T-helper 1 cell (primary cell): ENCODE measurements at places on chromosomes 4 and X.

DNA sequence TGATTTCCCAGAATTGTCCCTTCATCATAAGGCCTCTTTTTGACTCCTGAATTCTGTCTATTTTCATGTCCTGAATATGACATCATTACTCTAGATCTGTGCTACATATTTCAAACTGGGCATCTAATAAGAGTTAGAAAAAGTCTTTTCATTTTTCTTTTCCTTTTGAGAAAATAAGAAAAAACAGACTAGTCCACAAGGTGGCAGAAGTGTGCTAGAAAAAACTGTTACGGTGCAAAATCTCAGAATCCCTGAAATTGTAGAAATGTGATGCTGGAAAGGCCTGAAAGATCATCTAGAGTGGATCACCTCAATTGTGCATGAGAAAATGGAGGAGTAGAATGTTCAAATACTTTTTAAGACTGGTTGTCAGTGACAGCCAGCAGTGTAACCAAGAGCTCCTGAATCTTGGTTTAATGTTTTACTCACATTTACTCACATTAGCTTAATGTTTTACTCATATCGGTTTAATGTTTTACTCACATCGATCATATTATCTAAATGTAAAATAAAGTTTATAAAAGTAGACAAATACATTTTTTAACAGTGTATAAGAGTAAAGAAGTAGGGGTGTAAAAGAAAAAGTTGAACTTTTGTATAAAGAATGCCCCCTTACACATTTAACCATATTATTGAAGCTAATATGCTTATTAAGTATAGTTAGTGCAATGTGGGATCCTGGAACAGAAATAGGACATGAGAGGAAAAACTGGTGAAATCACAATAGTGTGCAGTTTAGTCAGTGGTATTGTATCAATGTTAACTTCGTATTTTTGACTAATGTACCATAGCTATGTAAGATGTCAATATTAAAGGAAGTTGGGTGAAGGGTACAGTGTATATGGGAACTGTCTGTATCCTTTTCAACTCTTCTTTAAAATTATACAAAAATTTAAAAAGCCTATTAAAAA is 15.2 kb downstream of the ASB11 start:
- no peak for DNase-seq

DNA sequence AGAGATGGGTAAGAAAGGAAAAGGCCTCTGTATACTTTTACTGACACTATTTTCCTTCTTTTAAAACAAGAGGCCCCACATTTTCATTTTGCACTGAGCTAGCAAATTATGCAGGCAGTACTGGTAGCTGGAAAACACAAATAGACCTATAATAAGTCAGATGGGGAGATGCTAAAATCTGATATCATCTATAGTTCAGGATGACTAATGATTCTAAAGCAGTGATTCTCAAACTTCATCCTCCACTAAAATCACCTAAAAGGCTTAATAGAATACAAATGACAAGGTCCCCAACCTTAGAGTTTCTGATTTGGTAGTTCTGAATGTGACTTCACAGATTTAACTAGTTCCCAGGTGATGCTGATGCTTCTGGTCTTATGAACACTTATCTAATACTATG is 247.3 kb upstream of the DIPK2B start:
- DNase-seq = no peak

DNA sequence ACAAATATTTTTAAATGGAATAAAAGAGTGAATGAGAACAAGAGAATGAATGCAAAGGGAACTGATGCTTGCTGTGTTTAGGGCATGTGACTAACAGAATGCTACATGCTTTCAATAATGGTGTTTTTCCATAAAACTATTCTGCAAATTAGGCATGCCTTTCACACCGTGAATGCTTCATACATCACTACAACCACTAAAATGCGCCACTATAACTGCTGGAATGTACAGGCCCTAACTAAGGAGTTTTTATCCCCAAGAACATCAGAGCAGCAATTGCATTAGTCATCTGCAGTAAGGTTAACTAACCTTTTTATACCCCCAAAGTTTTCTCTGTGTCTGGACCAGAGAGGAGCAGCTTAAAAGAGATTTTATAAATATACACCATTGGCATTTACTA is 190.4 kb downstream of the ARAP2 start:
- no peak for DNase-seq

DNA sequence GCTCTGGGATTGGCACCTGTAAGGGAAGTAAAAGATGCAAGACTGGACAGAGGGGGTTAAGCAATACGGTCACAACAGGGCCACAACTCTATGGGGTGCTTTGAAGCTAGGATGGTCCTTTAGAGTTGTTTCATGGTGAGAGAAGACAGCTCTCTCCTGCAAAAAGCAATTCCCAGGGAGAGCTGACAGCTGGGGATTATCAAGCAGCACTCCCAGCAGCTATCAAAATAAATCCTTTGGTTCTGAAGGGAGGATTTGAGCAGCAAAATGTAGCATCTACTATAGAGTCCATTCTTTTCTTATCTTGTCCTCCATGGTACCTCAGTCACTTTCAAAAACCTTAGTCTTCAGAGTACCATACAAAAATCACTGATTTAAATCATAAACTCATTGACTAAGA is 35.1 kb upstream of the AP1AR start:
- no peak for DNase-seq

DNA sequence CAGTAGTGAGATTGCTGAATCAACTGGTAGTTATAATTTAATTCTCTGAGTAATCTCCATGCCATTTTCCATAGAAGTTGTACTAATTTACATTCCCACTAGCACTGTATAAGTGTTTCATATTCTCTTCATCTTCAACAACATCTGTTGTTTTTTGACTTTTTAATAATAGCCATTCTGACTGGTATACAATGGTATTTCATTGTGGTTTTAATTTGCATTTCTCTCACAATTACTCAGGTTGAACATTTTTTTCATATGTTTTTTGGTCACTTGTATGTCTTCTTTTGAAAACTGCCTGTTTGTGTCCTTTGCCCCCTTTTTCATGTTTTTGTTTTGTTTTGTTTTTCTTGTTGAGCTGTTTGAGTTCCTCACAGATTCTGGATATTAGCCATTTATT is 880.2 kb downstream of the RAPGEF2 start:
- no peak for DNase-seq

GRCh38 chrX:123884809-123885408 is 25.1 kb downstream of the XIAP start:
- DNase-seq = no peak

DNA sequence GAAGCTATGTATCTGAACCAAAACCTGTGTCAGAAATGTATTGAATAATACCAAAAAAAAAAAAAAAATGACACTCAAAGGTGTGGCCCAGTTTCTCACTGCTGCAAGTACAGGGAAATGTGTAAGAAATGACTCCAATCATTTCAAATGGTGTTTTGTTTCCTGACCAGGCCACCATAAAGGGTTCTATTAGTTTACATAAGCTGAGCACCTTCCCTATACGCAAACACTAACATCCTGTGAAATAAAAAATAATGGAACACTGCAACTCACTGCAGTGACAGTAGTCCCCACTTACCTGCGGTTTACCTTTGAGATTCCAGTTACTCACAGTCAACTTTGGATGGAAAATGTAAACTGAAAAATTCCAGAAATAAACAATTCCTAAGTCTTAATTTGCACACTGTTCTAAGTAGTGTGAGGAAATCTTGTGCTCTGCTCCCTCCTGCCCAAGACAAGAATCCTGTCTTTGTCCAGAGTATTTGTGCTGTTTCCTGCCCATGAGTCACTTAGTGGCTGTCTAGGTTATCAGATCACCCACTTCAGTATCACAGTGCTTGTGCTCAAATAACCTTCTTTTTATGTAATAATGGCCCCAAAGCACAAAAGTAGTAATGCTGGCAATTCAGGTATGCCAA is 265.3 kb downstream of the RCHY1 start:
- no peak for DNase-seq

GRCh38 chrX:49082271-49082871 is 2.7 kb upstream of the WDR45 start:
- DNase-seq = no peak

DNA sequence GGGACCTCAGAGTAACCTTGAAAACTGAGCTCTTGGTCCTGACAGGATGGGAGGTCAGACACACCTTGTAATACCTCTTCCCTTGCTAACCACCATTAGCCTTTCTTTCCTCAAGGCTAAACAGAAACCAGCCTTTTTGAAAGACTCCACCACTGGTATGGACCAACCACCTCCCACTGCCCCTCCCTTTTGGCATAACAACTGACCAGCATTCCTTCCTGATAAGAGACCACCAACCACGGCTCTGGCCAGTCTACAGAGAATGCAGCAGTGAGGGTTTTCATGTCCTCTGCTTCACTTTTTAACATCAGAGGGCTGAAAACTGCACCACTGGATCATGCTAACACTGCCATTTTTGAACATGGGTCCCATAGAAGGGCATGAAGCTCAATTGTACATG is 100.2 kb upstream of the MID1IP1 start:
- no peak for DNase-seq

GRCh38 chrX:130165181-130165702 is 399 bp downstream of the AIFM1 start:
- DNase-seq = no peak

GRCh38 chr4:43458293-43458692 is 565.8 kb downstream of the GRXCR1 start:
- no peak for DNase-seq
